ENCODE measurements at places on chromosomes 3 and 15.

DNA sequence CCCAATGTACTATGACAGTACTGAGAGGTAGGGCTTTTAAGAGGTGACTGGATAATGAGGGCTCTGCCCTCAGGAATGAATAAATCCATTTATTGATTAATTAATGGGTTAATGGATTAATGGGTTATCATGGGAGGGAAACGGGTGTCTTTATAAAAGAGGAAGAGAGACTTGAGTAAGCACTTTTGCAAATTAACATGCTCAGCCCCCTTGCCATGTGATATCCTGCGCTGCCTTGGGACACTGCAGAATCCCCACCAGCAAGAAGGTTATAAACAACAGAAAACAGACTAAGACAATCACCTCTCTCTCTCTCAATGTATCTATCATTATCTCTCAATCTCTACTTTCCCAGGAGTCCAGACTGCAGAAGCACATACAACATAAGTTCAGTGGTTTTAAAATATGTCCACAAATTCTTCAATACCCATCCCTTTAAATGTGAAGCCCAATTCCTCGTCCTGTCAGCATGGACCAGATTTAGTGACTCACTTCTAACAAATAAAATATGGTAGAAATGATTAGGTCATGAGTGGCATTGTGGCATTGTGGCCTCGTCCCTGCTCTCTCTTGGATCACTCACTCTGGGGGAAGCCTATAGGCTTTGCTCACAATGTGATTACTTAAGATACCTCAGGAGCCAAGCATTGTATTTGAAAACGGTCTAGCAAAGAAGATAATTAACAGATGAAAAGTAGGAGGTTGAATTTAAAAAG lies 40.0 kb upstream of the IL12A start:
- no peak for DNase-seq

DNA sequence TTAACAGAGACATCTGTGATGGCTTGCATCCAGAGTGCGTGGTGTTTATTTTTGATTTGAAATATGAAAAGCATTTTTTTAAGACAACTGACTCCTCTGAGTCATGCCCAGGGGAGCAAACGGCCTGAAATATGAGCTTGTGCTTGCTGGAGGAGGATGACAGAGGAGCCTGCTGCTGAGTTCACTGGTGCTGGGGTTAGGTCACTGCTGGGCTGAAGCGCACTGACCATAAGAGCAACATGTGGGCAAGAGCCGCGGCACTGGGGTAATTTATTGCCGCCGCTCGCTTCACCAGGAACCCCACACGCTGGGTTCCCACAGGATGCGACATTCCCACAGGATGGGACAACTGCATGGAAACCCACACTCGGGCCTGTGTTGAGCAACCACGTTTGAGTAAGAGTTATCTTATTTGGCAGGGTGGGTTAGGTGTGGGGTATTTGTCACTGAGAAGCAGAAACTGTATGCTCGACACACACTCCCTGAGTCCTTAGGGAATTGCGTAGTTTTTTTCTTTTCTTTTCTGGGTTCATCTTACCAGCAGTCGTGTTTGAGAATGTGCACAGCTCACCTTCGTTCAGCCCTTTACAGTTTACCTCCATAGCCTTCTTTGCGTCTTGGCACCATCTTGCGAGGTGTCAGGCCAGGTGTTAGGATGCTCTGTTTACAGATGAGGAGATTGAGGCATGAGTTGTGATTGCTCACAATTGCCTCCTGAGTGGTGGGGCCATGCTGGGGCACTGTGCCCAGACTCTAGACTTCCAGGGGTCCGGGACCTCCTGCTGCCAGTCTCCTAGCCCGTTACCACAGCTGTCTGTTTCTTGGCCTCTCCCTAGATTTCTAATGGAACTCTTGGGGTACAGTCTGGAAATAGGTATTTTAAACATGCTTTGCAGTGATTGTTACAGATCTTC lies 60.4 kb downstream of the SMAD3 start:
- peak; percentile 67 for DNase-seq

DNA sequence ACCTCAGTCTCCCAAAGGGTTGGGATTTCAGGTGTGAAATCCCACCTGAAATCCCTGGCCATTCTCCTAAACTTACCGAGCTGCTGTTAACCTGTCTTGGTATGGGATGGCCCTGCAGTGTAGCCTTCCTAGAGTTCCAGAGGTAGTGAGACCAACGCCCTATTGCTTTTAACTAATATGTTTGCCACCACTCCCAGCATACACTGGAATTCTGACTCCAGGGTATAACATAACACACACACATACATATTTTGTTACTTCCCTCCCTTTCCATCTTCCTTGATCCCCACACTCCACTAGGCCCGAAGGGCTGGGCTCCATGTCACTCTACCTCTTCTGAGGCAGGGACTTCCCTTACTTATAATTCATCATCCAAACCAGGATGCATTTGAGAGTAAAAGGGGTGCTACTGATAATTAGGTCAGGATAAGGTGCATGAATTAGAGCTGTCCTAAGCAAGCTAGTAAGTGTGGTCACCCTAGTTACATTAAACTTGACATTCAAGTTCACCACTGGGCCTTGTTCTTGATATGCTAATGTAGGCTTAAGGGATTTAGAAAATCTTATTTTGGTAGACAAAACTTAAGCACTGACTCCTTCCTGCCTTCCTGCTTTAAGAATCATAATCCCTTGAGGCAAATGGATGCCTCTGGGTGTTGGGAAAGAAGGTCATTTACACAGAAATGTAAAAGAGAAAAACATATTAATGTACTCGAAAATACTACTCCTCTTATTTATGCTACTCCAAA lies 317.6 kb downstream of the MAGI1 start:
- no peak for DNase-seq

GRCh38 chr15:90190606-90191343 lies 10.4 kb upstream of the SEMA4B start:
- DNase-seq, result no peak

GRCh38 chr15:91584895-91585294 lies 268.6 kb upstream of the SLCO3A1 start:
- DNase-seq, result no peak

DNA sequence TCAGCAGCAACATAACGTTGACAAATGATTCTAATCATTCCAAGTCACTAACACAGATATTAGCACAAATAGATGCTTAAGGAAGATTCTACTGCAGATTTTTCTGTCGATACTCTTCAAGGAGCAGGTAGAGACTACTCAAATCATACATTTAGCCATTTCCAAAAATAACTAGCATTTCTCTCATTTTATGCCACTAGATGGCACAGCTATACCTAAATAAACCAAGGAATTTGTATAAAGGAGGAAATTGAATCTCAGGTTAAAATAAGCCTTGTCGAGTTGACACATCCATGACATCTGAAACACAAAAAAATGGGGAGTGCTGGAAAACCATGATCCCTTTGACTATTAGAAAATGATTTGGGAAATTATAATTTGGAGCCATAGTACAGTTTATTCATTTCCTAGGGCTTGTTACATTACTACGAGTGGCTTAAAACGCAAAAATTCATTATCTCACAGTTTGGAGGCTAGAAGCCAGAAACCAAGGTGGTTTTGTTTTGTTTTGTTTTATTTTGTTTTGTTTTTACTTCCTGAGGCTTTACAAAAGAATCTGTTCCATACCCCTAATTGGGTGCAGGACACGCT lies 59.5 kb upstream of the STRIT1 start:
- DNase-seq, result no peak

- DNase-seq, result no peak
These were observed 24.8 kb downstream of the CACNA1D start for GRCh38 chr3:53519065-53519709.

Measured in islet precursor cell (in vitro differentiated cells).